Transverse colon (tissue), 4 donors: ENCODE measurements at places on chromosomes 7 and 10.
A peak's percentile ranks its signal among the peaks of the same experiment; 100 is the strongest.

DNA sequence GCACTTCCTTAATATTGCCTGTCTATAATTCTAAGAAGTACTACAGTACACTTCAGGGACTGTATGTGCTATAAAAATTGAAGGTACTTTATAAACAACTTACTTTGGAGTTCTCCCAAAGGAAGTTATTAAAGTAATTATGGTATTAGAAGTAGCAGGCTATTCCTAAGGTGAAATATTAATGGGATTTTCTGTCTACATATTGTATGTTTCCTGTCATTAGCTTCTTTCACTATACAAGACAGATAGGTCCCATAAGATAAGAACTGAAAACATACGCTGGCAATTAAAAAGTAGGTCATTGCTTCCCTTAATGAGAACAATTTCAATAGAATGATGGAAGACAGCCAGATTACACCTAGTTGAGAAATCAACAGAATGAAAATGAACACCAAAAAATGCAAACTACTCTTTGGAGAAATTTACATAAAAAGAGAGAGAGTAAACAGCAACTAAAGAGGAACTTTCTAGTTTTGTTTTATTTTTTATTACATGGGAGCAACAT is 147.0 kb downstream of the HBP1 start:
- H3K27ac ChIP-seq = no peak overlapping the region
- no peaks in the 10 kb centered on the region for H3K27me3 ChIP-seq
- H3K4me1 ChIP-seq = no peaks in the 10 kb centered on the region
- DNase-seq = no peak
- no peaks in the 10 kb centered on the region for H3K36me3 ChIP-seq

- H3K4me1 ChIP-seq = no peaks in the 10 kb centered on the region
- H3K4me3 ChIP-seq = no peak overlapping the region
- no peak overlapping the region for H3K27ac ChIP-seq
- peaks cover 57% of the 10 kb centered on the region for H3K27me3 ChIP-seq
These were observed 51.7 kb upstream of the LEP start for GRCh38 chr7:128189231-128189930.

- DNase-seq = no peak
- H3K36me3 ChIP-seq = no peaks in the 10 kb centered on the region
- H3K4me3 ChIP-seq = no peak overlapping the region
- no peaks in the 10 kb centered on the region for H3K27me3 ChIP-seq
- H3K27ac ChIP-seq = no peak overlapping the region
These were observed 141.8 kb downstream of the ST7 start for GRCh38 chr7:117095055-117095454.

- no peak overlapping the region for H3K4me3 ChIP-seq
- DNase-seq = peak; percentile 9
- H3K36me3 ChIP-seq = no peaks in the 10 kb centered on the region
- H3K27ac ChIP-seq = no peak overlapping the region
- no peaks in the 10 kb centered on the region for H3K27me3 ChIP-seq
These were observed 1212.8 kb downstream of the REEP3 start for GRCh38 chr10:64733980-64734379.

GRCh38 chr10:79490400-79491142 is 21.8 kb upstream of the EIF5AL1 start:
- DNase-seq = peak; percentile 27
- no peak overlapping the region for H3K4me3 ChIP-seq

DNA sequence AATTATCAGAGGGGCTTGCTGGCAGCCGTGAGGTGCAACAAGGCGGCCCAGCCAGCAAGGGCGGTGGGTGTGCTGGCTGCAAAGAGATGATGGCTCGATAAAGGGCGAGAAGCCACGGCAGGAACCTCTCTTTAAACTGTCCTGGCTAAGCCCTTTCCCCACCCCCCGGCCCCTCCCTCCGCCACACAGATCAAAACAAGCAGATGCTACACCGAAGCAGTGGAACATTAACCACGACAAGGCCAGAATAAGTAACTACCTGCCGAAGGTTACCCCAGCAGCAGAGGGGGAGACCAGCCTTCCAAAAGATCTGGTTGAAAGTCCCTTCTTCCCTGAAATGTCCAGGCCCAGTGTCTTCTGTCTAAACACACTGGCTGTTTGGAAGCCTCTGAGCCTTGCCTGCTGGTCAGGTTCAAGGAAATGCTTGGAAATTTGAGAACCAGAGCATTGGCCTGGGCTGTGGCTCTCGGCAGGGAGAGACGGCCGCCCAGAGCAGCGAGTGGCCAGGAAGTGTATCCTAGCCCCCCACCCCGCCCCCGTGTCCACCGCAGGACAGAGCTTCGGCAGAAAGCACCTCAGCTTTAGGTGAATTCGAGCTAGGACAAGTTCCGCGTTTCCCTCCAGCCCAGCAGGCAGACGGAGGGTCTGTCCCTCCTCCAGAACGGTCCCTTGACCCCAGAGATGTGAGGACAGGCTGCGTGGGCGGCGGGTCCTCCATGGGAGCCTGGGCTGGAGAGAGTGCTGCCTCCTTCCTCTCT is 2.1 kb downstream of the FAM20C start:
- H3K36me3 ChIP-seq = no peaks in the 10 kb centered on the region
- H3K4me1 ChIP-seq = peaks cover 35% of the 10 kb centered on the region
- H3K4me3 ChIP-seq = peak overlapping the region; percentile 54
- peaks cover 16% of the 10 kb centered on the region for H3K27me3 ChIP-seq
- no peak for DNase-seq

GRCh38 chr7:115356139-115356746 is 434.3 kb downstream of the MDFIC start:
- no peak overlapping the region for H3K4me3 ChIP-seq
- DNase-seq = no peak
- H3K27ac ChIP-seq = no peak overlapping the region

GRCh38 chr7:1055956-1056784 is 11.8 kb downstream of the GPR146 start:
- no peaks in the 10 kb centered on the region for H3K27me3 ChIP-seq
- peak overlapping the region; percentile 54 for H3K27ac ChIP-seq
- H3K4me1 ChIP-seq = peaks cover 56% of the 10 kb centered on the region
- no peak for DNase-seq
- H3K36me3 ChIP-seq = no peaks in the 10 kb centered on the region
- no peak overlapping the region for H3K4me3 ChIP-seq

DNA sequence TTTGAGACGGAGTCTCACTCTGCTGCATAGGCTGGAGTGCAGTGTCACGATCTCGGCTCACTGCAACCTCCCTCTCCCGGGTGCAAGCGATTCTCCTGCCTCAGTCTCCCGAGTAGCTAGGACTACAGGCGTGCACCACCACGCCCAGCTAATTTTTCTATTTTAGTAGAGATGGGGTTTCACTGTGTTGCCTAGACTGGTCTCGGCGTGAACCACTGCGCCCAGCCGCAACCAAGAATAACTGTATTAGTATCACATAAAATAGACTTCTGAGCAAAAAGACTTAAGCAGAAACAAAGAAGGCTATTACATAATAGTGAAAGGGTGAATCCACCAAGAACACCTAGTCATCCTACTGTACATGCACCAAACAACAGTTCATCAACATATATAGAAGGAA is 67.6 kb upstream of the TFEC start:
- no peak for DNase-seq
- H3K27ac ChIP-seq = no peak overlapping the region
- no peaks in the 10 kb centered on the region for H3K27me3 ChIP-seq

GRCh38 chr10:78628976-78629375 is 439.8 kb upstream of the ZMIZ1 start:
- DNase-seq = no peak
- H3K27me3 ChIP-seq = no peaks in the 10 kb centered on the region
- H3K27ac ChIP-seq = no peak overlapping the region
- no peaks in the 10 kb centered on the region for H3K36me3 ChIP-seq

- peaks cover 75% of the 10 kb centered on the region for H3K4me1 ChIP-seq
- H3K4me3 ChIP-seq = no peak overlapping the region
- H3K27ac ChIP-seq = peak overlapping the region; percentile 84
- H3K27me3 ChIP-seq = no peaks in the 10 kb centered on the region
These were observed 168.8 kb upstream of the KLF14 start for GRCh38 chr7:130902755-130903357.

GRCh38 chr7:138929969-138930368 is 51.2 kb downstream of the KIAA1549 start:
- H3K36me3 ChIP-seq = no peaks in the 10 kb centered on the region
- no peak overlapping the region for H3K4me3 ChIP-seq
- no peak for DNase-seq
- H3K27ac ChIP-seq = no peak overlapping the region
- no peaks in the 10 kb centered on the region for H3K27me3 ChIP-seq

DNA sequence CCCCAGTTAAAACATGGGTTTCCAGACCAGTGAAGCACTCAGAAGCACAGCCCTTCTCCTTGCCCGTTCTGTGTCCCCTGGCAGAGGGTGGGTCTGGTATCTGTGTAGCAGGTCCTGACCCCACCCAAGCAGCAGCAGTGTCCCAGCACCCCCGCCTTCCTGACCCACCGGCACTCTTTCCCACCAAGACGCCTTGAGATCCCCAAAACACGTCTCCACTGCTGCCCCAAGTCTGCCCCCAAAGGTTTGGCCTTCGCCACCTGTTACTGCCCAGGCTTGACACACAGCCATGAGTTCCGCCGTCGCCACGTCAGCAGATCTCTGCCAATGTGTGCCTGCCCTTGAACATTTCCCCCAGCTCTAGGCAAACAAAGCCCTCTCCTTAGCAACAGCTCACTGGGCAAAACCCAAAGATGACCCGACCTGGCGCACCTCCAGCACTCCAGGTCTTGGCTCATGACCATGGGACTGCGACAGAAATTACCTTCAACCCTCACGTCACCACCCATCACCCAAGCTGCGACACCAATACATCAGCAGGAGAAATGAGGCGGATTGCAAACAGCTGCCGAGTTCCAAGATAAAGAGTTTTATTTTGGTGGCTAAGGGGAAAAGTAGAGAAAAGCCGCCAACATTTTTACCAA is 75.6 kb downstream of the CTBP2 start:
- peaks cover 18% of the 10 kb centered on the region for H3K4me1 ChIP-seq
- DNase-seq = no peak
- H3K36me3 ChIP-seq = no peaks in the 10 kb centered on the region
- H3K27ac ChIP-seq = peak overlapping the region; percentile 25
- no peaks in the 10 kb centered on the region for H3K27me3 ChIP-seq
- no peak overlapping the region for H3K4me3 ChIP-seq

DNA sequence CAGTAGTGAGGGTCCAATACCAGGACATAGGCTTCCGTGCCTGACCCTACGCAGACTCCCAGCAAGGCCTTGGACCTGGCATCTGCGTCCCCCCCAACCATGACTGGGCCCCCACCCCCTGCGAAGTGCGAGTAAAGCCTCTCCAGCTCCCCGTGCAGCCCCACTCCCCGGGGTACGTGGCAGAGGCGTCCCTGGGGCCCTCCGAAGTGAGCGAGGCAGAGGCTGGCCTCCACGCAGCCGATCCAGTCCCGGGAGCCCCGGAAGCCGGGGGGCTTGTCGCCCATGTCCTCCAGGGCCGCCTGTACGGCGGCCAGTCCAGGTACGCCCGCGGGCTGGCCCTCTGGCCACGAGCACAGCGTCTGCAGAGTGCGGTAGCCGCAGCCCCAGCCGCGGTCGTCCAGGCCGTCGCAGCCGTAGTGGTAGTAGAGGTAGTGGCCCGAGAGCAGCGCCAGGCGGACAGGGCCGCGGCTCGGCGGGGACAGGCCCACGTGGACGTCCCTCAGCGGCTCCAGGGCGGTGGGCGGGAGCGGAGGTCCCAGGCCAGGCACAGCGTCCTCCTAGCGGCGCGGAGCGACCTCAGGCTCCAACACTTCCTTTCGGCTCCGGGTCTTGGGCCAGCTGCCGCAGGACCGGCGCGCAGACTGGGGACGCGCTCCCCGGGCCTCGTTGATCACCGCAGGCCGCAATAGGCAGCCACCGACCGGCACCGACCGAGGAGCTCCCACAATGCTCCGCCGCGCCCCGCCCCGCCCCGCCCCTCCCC is at the start of gene UFSP1:
Gene UFSP1, minus strand, starts transcription at position 728 of the 763 bp plus-strand sequence. Its CDS starts 444 bp downstream, at position 284.
- peaks cover 26% of the 10 kb centered on the region for H3K4me1 ChIP-seq
- H3K36me3 ChIP-seq = peaks cover 31% of the 10 kb centered on the region
- no peak for DNase-seq
- peaks cover 4% of the 10 kb centered on the region for H3K27me3 ChIP-seq
- H3K4me3 ChIP-seq = peak within 1 kb of the TSS; percentile 51

- peak; percentile 84 for DNase-seq
- H3K27me3 ChIP-seq = no peaks in the 10 kb centered on the region
- H3K36me3 ChIP-seq = no peaks in the 10 kb centered on the region
- peak overlapping the region; percentile 78 for H3K27ac ChIP-seq
- no peak overlapping the region for H3K4me3 ChIP-seq
These were observed 63.9 kb upstream of the GSDME start for GRCh38 chr7:24821045-24821753.

DNA sequence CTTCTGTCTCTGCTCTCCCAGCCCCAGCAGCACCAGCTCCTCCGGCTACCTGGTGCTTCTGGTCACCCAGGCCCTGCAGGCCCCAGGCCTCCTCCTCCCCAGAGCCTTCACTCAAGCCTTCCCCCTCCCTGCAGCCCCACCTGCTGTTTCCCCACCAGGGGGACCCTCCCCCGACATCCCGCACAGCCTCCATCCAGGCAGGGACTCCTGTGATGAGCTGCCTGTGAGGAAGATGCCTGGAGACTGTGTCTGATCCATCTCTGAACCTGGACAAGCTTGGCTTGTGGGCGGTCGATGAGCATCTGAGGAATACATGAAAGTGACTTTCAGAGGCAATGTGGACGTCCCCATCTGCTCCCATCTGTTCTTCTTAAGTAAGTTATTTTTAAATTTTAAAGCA is 45.0 kb downstream of the RAMP3 start:
- no peaks in the 10 kb centered on the region for H3K27me3 ChIP-seq
- no peak overlapping the region for H3K27ac ChIP-seq
- no peak for DNase-seq
- no peak overlapping the region for H3K4me3 ChIP-seq
- H3K4me1 ChIP-seq = no peaks in the 10 kb centered on the region

DNA sequence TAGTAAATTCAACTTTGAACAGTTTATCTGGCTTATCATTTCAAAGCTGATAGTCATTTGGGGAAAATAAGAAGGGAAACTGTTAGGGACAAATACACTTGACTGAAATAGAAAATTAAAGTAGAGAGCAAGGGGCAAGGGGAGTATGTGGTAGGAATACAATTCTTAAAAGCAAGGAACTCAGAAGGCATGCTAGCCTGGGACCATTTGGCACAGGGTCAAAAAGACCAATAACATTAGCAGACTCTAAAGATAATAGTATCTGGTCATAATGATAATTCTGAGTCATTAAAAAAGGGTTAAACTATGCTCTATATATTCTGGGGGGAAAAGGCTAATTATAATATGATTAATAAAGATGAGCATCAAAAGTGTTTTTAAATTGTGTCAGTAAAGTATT is 112.2 kb downstream of the CNOT4 start:
- no peak overlapping the region for H3K4me3 ChIP-seq
- no peaks in the 10 kb centered on the region for H3K27me3 ChIP-seq
- no peaks in the 10 kb centered on the region for H3K4me1 ChIP-seq
- H3K36me3 ChIP-seq = no peaks in the 10 kb centered on the region

- no peaks in the 10 kb centered on the region for H3K36me3 ChIP-seq
- no peak for DNase-seq
- no peaks in the 10 kb centered on the region for H3K27me3 ChIP-seq
- no peaks in the 10 kb centered on the region for H3K4me1 ChIP-seq
- H3K4me3 ChIP-seq = no peak overlapping the region
These were observed 462.2 kb upstream of the MKI67 start for GRCh38 chr10:128588402-128588801.

- no peaks in the 10 kb centered on the region for H3K27me3 ChIP-seq
- H3K4me3 ChIP-seq = no peak overlapping the region
- no peak for DNase-seq
- H3K27ac ChIP-seq = no peak overlapping the region
- H3K36me3 ChIP-seq = no peaks in the 10 kb centered on the region
These were observed 319.0 kb downstream of the PLXNA4 start for GRCh38 chr7:132257253-132257652.

GRCh38 chr10:13977861-13978532 is 352.7 kb downstream of the FRMD4A start:
- H3K4me3 ChIP-seq = no peak overlapping the region
- no peaks in the 10 kb centered on the region for H3K27me3 ChIP-seq
- no peaks in the 10 kb centered on the region for H3K36me3 ChIP-seq
- no peak for DNase-seq
- no peak overlapping the region for H3K27ac ChIP-seq
